CD4-positive, alpha-beta T cell (primary cell): ENCODE measurements at places on chromosomes 1 and 21.

DNA sequence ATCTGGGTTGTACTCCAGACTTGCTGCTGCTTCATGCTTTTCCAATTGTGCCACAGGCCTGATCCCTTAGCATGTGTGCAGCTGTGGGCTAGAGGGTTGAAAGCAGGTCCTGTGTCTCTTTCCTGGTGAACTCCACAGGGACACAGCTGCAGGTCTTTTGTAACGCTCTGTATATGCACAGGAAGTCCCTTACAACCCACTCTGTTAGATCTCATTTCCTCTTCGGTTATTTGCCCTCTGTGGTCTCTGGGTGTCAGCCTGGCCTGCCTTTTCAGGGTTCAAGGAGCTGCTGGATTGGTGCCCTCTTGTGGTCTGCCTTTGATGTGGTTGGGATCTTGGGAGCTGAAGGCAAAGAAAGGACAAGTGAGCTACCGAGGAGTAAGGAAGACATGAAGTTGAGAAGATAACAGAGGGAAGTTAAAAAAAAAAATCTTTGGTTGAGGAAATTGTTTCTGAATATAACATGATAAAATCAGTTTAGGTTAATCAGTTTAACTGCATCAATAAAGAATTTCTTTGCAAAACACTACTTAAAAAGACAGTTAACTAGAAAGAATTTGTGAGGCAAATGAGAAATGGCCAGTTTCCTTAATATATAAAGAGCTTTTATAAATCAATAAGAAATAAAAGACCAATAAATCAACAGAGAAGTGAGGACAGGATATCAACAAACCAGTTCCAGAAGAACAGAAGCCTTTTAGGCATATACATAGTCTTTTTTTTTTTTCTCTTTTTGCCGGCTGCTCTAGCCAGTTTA is 44.1 kb downstream of the UCK2 start:
- DNase-seq: peak; percentile 20

GRCh38 chr21:38142224-38142623 is 114.6 kb upstream of the KCNJ15 start:
- no peak for DNase-seq

DNA sequence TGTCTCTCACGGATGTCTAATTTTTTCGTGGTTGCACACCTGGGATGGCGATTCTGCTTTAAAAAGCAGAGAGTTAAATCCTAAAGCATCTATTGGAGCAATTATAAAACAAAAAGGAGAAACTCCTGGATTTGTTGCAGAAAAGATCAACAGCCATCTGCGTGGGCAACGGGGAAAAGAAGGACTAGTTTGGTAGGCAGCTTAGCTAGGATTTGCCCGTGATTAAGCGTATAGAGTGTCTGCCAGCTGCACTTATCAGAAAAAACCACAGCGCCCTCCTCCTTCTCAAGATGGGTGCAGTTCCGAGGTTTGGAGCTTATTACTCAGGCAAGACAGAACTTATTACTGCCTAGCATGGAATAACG is 526 bp upstream of the SLC25A24 start:
- DNase-seq: peak; percentile 5

DNA sequence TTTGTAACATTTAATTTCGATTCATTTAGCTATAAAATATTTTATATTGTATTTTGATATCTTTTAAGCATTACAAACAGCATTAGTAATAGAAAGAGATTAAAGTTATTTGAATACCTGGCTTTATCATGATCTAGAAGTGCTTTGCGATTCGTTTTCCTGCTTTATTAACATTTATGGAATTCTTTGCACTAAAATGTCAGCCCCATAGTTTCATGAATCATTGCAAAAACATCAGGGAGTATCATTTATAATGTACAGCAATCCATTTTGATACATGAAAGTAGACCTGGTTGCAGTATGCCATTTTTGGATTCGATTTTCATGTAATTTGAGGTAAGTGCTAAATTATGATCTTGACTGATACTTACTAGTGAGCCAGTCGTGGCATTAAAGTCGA is 108.0 kb upstream of the DPYD start:
- DNase-seq: no peak

DNA sequence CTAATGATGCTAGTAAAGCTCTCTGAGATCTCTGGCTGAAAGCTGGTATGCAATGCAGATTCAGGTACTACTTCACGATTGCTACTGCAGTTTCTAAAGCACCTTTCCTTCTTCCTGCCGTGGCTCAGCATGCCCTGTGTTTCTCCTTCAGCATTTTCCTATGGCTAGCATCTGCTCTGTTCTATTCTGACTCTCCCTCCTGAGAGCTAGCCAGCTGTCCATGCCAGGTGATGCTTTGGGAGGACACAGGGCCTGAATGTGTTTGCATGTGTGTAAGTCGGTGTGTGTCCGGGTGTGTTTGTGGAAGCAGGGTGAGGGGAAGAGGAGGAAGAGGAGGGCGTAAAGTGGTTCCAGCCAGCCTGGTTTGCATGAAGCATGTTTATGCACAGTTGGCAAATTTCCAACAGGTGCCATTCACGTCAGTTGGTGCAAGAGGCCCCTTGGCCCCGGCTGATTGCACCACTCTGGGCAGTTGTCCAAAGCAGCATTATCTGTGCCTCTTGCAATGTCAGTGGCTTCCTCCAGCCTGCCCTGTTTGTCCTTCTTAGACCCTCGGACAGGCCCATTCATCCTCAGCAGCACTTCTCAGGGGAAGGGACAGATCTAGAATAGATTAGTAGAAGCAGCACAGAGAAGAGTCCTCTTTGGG is 433.3 kb downstream of the DISC1 start:
- no peak for DNase-seq

DNA sequence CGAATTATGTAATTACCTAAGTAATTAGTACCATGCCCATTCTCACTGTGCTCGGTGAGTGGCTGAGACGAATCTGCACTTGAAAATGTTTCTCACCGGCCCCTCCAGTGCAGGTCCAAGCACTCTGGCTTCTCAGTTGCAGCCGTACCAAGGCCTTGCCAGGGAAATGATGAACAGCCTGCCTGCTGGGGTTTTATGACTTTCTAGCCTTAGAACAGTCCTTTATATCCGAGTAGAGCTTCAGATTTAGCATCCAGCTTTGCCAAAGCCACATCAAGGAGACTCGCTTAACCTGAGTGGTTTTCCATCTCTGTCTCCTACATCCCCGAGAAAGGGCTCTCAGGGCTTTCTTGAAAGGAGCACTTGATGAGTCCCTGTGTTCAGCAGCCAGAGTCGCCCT is 83.4 kb downstream of the GREM2 start:
- DNase-seq: no peak

- DNase-seq: no peak
Observed at GRCh38 chr1:69278923-69279322, 288.8 kb upstream of the LRRC7 start.

DNA sequence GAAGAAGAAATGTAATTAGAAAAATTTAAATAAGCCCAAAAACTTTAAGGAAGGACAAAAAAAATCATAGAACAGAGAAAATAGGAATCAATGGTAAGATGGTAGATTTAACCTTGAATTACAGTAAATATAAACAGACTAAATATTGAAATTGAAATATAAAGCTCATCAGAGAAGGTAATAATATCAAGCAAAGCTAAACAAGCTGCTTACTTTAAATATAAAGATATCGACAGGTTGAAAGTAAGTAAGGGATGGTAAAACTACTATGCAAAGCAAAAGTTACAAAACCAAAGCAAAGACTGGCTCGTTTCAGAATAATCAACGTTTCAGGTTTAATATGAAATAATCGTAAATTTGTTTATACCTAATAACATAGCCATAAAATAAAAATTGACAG is 137.0 kb upstream of the KCNJ15 start:
- DNase-seq: no peak

- no peak for DNase-seq
Observed at GRCh38 chr1:116569381-116569670, 1.5 kb downstream of the CD58 start.
